ENCODE measurements at places on chromosomes 12 and 14. TPM values are rescaled to one million over a fixed set of nuclear protein-coding genes. Genes with fewer than 3 reads are reported as not detected.

The TSPAN19 gene
- not detected for total RNA-seq

- no peak overlapping the region for H3K27ac ChIP-seq
- peaks cover 1% of the 10 kb centered on the region for H3K36me3 ChIP-seq
- no peak overlapping the region for H3K4me3 ChIP-seq
- H3K4me1 ChIP-seq: no peaks in the 10 kb centered on the region
These were observed 64.8 kb downstream of the HECTD4 start for GRCh38 chr12:112317481-112317880.

DNA sequence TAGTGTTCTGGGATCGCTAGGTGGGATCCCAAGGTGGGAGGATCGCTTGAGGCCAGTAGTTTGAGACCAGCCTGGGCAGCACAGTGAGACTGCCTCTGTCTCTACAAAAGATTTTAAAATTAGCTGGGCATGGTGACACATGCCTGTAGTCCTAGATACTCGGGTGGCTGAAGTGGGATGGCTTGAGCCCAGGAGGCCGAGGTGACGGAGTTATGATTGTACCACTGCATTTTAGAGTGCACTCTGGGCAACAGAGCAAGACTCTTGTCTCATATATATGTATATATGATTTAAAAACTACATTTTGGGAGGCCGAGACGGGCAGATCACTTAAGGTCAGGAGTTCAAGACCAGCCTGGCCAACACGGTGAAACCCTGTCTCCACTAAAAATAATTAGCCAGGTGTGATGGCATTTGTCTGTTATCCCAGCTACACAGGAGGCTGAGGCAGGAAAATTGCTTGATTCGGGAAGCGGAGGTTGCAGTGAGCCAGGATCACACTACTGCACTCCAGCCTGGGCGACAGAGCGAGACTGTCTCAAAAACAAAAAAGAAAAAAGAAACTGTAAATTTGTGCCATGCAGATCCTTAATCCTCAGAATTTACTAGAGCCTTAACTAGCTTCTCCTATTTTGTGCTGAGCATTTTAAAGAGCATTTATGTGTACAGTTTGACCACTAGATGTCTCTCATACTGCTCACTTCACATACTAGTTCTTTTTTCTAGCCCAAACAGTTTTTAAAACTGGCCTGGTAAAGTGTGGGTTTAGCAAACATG lies 114.8 kb downstream of the MON2 start:
- peaks cover 1% of the 10 kb centered on the region for H3K36me3 ChIP-seq
- no peak overlapping the region for H3K27ac ChIP-seq
- DNase-seq: no peak
- no peak overlapping the region for H3K4me3 ChIP-seq
- H3K27me3 ChIP-seq: no peaks in the 10 kb centered on the region

GRCh38 chr14:103232031-103232808 lies 101.8 kb upstream of the EIF5 start:
- H3K36me3 ChIP-seq: no peaks in the 10 kb centered on the region
- H3K4me1 ChIP-seq: no peaks in the 10 kb centered on the region
- peaks cover 27% of the 10 kb centered on the region for H3K27me3 ChIP-seq
- H3K27ac ChIP-seq: no peak overlapping the region

- H3K27ac ChIP-seq: no peak overlapping the region
- no peaks in the 10 kb centered on the region for H3K36me3 ChIP-seq
- H3K27me3 ChIP-seq: peaks cover 7% of the 10 kb centered on the region
- H3K4me1 ChIP-seq: peaks cover 10% of the 10 kb centered on the region
- DNase-seq: no peak
- peak overlapping the region; percentile 24 for H3K4me3 ChIP-seq
These were observed 509 bp downstream of the PLEKHG6 start for GRCh38 chr12:6310771-6311610.

DNA sequence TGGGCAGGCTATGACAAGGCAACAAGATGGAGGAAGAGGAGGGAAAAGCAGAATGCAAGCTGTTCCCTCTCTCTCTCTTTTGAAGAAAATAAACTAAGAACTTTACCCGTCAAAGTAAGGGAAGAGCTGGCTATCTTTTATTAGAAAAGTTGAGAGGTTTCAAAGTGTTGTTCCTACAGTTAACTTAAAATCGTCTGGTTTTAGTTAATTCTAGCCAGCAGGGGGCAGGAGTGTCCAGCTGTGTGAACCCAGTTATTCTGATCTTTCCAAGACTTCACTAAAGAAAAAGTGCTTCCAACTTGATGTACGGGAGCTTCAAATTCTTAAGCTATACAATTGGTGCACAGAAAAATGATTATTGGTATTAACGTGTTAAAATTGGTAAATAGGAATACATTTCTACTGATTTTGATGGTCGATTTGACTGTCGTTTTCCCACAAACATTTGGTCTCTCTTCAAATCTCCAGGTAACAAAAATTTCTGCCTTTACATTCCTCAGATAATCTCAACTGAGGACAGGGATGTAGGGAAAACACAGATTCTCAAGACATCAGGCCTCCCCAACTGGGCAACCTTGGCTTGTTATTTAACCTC lies 28.4 kb upstream of the MON2 start:
- H3K4me1 ChIP-seq: peaks cover 24% of the 10 kb centered on the region
- no peak overlapping the region for H3K4me3 ChIP-seq

DNA sequence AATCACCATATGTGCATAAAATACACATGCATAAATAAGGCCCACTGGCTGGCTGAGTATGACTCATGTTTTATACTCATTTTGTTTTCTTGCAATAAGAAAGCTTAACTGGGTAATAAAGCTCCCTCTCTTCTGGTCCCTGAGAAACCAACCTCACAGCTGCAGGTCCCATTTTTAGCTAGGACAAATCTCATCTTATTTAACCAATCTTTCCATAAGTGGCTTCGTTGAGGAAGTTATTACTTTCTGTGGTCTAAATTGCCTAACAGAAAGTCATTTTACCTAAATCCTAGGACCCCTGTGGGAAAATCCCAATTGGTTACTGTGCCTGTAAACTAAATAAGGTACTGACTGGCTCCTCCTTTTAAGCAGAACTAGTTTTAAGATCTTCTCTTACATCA lies 232.8 kb upstream of the FBXO33 start:
- H3K36me3 ChIP-seq: no peaks in the 10 kb centered on the region
- no peaks in the 10 kb centered on the region for H3K4me1 ChIP-seq
- H3K4me3 ChIP-seq: no peak overlapping the region
- H3K27me3 ChIP-seq: no peaks in the 10 kb centered on the region
- DNase-seq: no peak
- no peak overlapping the region for H3K27ac ChIP-seq

DNA sequence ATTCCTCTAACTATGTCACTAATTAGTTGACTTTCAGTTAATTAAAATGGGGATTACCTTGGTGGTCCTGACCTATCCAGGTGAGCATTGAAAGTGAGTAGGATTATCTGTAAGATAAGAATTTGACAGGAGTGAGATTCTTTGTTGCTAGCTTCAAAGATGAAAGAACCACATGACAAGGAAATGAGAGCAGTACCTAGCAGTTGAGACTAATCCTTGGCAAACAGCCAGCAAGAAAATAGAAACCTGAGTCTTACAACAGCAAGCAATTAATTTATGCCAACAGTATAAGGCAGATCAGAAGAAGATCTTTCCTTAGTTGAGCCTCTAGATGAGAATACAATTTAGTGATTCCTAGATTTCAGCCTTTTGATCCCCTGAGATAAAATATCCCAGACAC lies 1058.4 kb downstream of the LRFN5 start:
- no peak for DNase-seq
- no peaks in the 10 kb centered on the region for H3K4me1 ChIP-seq
- H3K4me3 ChIP-seq: no peak overlapping the region
- no peaks in the 10 kb centered on the region for H3K27me3 ChIP-seq

DNA sequence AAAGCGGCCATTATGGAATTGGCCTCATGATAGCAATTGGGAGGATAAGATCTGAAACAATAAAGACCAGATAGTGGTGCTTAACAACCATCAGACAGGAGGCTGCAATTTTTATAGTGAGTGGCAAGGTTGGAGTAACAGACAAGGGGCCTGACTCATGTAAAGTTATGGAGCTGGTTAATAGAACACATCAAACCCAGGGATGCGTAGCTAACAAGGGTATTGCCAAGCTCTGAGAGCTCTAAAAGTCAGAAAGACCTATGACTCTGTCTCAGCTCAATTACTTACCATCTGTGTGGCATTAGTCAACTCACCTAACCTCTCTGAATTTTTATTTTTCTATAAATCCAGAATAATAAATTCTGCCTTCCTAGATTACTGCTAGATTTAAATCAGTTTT lies 1731.5 kb upstream of the FLRT2 start:
- no peaks in the 10 kb centered on the region for H3K4me1 ChIP-seq
- H3K36me3 ChIP-seq: no peaks in the 10 kb centered on the region
- no peak overlapping the region for H3K27ac ChIP-seq
- H3K4me3 ChIP-seq: no peak overlapping the region
- DNase-seq: no peak

DNA sequence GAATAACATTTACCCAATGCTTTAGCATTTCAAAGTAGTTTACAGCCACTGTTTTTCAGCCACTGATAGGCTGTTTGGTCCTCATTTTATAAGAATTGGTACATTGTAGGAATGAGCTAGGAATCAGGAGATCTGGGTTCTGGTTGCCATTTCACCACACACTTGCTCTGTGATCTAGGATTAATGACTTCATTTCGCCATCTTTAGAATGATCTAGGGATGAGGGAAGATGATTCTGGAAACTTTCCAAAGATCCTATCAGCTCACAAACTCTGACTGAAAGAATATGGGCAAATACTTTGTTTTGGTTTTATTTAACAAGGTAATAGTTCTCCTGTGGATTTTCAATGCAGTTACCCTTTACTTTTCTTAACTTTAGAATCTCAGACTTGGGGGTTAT lies 155.0 kb downstream of the GCH1 start:
- no peak overlapping the region for H3K4me3 ChIP-seq
- peaks cover 17% of the 10 kb centered on the region for H3K4me1 ChIP-seq
- no peak overlapping the region for H3K27ac ChIP-seq
- peaks cover 19% of the 10 kb centered on the region for H3K27me3 ChIP-seq
- H3K36me3 ChIP-seq: no peaks in the 10 kb centered on the region

The SLC24A4 gene
- not detected for total RNA-seq

DNA sequence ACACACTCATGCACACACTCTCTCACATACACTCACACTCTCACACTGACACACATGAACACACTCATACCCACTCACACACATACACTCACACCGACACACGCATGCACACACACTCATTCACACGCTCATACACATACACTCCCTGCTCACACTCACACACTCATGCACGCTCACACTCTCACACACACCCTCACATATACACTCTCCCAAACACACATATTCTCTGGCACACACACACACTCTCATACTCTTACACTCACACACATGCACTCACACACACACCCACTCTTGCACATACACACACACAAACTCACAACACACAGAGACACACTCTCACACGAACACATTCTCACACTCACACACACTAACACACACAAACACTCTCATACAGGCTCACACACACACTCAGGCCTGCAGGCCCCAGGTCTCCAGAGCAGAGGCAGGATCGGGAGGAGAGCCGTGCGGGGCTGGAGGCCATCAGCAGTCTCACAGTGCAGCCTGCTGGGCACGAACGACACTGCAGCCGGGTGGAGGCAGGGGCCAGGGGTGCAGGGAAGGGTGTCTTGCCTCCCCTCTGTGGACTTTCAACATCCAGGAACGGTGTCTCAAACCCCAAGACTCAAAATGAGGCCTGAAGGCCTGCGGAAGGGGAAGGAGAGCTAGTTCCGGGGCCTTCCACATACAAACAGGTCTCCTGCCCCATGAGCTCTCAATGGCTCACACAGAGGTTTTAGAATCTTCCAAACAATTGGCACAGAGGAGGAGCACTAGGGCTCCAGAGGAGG lies 148.7 kb downstream of the ANO2 start:
- H3K36me3 ChIP-seq: no peaks in the 10 kb centered on the region
- DNase-seq: peak; percentile 40
- H3K27ac ChIP-seq: no peak overlapping the region
- H3K4me3 ChIP-seq: no peak overlapping the region

The KCNH3 gene
- total RNA-seq: 1.7 TPM

- H3K27ac ChIP-seq: no peak overlapping the region
- no peaks in the 10 kb centered on the region for H3K27me3 ChIP-seq
- H3K4me3 ChIP-seq: no peak overlapping the region
These were observed 2.5 kb downstream of the SLC7A7 start for GRCh38 chr14:22812744-22813143.

GRCh38 chr12:75944097-75944904 lies 87.3 kb downstream of the PHLDA1 start:
- peak overlapping the region; percentile 87 for H3K4me3 ChIP-seq
- peak overlapping the region; percentile 98 for H3K27ac ChIP-seq
- peaks cover 4% of the 10 kb centered on the region for H3K36me3 ChIP-seq
- H3K27me3 ChIP-seq: no peaks in the 10 kb centered on the region
- H3K4me1 ChIP-seq: peaks cover 34% of the 10 kb centered on the region

The PRB2 gene
- not detected for total RNA-seq

- H3K36me3 ChIP-seq: peaks cover 32% of the 10 kb centered on the region
- H3K27ac ChIP-seq: peak overlapping the region; percentile 70
- H3K27me3 ChIP-seq: no peaks in the 10 kb centered on the region
- H3K4me1 ChIP-seq: peaks cover 52% of the 10 kb centered on the region
- DNase-seq: no peak
These were observed 2.2 kb upstream of the CSAD start for GRCh38 chr12:53182903-53183302.

DNA sequence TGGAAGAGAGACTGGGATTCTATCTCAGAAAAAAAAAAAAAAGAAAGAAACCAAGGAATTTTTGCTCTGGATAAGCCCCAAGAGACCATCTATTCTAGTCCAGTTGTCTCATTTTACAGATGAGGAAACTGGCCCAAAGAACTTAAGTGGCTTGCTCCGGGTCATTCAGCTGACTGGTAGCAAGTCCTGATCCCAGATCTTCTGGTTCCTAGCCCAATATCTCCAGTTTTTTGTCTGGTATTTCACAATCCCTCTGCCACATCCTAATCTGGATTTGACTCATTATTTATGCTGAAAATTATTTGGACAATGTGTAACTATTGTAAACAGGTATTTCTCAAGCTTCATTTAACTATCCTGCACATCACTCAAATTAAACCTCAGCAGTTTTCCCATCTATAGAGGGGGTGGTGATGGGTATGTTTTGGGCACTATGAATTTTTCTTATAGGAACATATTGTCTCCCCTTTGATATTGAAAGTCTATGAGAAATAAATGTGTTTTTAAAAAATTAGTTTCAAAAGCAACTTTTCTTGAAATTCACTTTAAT lies 43.4 kb downstream of the PPP2R5E start:
- no peaks in the 10 kb centered on the region for H3K27me3 ChIP-seq
- H3K36me3 ChIP-seq: peaks cover 2% of the 10 kb centered on the region
- H3K4me1 ChIP-seq: peaks cover 12% of the 10 kb centered on the region
- no peak overlapping the region for H3K4me3 ChIP-seq
- DNase-seq: no peak

DNA sequence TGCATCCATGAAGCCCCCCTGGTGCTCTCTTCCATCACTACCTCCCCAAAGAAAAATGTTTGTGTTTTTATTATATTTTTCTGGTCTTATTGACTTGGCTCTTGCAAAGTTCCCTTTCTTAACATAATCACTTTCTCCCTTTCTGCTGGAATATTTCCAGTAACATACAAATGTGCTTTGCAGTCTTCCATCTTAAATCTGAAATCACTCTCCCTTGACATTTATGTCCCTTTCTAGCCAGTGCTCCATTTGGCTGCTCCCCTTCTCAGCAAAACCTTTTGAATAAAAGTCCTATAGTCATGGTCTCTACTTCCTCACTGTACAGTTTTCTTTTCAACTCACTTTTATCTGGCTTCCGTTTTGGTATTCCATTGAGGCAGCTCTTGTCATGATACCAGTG lies 118.8 kb downstream of the SNAPC1 start:
- no peak overlapping the region for H3K27ac ChIP-seq
- no peak for DNase-seq
- H3K4me1 ChIP-seq: no peaks in the 10 kb centered on the region

GRCh38 chr14:96821501-96821900 lies 24.3 kb downstream of the VRK1 start:
- no peaks in the 10 kb centered on the region for H3K27me3 ChIP-seq
- H3K27ac ChIP-seq: no peak overlapping the region
- peaks cover 39% of the 10 kb centered on the region for H3K4me1 ChIP-seq

Data from activated T-cell treated with anti-CD3 and anti-CD28 coated beads, Interleukin-2, amount 50 U/mL, for 72 hours (primary cell).